ENCODE measurements at places on chromosomes 3 and 15.

DNA sequence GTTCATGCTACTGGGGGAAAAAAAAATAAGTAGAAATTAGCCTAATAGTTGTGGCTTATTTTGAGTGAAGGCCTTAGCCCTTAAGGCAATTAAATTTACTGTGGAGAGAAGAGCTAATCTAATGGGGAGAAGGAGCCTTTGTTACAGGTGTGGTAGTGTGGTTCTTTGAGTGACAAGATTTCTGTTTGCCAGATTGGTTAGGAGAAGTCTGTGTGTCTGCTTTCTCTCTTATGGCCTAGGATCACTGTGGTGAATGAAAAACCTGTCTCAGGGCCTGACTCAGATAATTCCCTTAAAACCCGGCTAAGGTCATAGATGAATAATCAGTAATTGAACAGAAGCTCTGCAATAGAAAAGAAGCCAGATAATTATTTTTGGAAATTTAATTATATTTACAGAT is 27.0 kb downstream of the OPA1 start:
- no peak for DNase-seq

DNA sequence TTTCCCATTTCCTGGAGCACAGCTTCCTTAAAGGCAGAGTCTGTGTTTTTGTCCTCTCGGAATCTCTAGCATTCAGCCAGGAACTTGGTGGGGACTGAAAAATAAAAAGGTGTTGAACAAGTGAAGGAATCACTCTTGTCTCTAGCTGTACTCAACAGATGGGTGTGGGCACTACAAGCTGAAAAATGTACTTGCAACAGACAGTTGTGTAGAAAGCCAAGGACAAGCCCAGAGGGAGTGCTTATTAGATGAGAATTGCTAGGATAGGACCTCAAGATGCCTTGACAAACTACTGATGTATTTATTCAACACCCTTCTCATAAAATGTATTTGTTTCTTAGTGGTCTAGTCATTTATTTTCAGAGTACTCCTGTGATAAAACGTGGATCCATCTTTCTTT is 95.1 kb downstream of the CHCHD6 start:
- no peak for DNase-seq

DNA sequence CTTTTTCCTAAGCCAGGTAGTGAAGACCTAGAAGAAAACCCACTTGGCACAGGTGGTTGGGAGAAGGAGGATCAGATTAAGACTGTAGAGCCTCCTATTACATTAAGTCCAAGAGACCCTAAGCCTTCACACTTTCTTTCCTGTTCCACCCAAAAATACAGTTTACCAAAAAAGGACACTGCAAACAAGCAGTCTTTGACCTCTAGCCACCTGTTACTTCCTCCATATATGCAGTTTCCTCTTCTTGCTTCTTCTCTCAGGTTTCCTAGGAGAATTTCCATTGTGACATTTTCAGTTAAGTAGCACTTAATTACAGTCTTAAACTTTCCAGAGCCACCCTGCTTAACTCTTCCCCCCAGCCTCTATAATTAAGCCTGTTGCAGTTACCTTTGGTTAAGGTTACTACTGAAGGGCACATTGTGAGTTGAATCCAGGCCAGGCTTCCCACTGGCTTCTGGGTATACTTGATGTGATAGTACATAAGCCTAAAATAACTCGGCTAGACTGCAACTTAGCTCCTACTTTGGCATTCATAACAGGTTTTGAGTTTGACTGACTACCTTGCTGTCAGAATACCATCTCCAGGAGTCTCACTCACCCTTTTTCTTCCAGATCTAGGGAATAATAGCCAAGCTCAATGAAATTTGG is 114.2 kb upstream of the UMPS start:
- no peak for DNase-seq

DNA sequence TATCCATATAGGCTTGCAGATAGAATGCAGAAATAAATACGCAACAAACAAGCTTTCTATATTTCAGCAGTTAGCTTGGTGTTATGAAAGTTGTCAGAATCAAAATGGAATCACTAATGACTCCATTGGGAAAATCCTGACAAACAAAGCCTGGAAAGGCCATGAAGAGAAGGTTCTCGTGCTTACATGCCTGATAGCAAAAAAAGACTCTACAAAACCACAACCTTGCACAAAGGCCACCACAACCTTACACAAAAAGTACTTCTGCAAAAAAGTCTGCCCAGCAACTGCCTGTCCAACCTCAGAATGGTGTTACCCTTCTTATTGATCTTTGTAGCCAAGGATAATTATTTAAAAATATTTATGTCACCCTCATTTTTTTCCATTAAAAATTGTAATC is 14.4 kb upstream of the PLSCR1 start:
- no peak for DNase-seq

DNA sequence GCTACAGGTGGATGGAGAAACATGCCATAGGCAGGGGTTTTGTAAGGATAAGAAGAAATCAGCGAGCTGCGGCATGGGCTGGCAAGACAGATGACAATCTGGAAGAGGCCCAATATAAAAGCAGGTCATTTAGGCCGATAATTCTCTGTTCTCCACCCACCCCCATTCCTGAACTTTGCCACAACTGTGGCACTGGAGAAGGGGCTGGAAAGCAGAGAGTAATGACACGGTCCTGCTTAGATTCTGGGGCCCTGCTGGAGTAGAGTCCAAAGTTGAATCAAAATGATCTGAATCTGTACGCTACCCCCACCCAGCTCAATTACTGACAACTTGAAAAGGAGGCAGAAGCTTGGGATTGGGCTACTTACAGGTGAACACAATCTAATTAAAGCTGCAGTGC is 18.4 kb upstream of the BUB1B start:
- no peak for DNase-seq

GRCh38 chr3:186184021-186184420 is 75.1 kb upstream of the ETV5 start:
- DNase-seq: no peak

DNA sequence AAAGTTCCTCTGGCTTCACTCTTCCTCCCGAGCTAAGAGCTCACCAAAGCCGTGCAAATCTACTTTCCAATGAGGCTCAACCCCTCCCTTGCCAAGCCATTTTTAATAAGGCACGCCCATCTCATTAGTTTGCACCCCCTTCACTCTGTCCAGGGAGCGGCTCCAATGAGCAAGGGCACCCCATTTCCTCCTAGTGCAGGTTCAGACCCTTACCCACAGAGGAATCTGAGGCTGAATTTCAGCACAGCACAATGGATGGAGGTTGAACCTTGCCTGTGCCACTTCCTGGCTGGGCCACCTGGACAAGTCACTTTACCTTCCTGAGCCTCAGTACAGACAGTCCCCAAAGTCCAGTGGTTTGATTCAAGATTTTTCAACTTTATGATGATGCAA is 25.4 kb downstream of the XPC start:
- no peak for DNase-seq

DNA sequence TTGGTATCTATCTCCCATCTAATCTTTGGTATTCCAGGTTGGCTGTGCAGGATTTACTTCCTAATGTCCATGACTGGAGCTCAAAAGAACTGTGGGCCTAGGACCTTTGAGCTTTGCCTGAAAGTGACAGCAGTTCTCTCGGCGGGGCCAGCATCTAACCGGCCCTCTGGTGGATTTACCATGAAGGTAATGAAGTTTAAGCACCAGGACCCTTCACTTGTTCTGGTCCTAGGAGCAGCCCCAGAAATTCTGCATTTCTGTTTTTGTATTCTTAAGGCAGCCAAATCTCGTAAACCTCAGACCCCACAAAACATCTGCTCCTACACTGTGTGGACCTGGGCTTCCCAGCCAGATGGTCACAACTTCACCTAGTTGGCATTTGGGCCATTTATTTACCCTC is 13.0 kb downstream of the CALML4 start:
- DNase-seq: no peak

- DNase-seq: no peak
Measured at GRCh38 chr3:13455644-13456043, 24.5 kb upstream of the HDAC11 start.

- no peak for DNase-seq
Measured at GRCh38 chr15:59217876-59218498, 11.3 kb downstream of the LDHAL6B start.

DNA sequence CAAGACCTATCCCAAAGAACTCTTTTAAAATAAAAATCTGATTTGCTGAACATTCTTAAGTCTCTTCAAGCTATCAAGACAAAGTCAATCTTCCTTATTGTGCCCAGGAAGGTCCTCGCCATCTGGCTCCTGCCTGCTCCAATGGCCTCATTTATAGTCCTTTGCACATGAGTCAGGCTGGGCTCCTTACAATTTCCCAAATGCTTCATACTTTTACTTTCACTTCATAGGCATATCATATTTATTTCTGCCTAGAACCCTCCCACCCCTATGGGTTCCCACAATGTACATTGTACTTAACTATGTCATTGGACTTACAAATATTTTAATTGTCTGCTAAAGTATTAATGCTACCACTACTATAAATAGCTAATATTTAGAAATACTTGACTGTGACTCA is 9.1 kb downstream of the THRB start:
- no peak for DNase-seq

- no peak for DNase-seq
Measured at GRCh38 chr15:81895723-81896122, 150.1 kb downstream of the MEX3B start.

DNA sequence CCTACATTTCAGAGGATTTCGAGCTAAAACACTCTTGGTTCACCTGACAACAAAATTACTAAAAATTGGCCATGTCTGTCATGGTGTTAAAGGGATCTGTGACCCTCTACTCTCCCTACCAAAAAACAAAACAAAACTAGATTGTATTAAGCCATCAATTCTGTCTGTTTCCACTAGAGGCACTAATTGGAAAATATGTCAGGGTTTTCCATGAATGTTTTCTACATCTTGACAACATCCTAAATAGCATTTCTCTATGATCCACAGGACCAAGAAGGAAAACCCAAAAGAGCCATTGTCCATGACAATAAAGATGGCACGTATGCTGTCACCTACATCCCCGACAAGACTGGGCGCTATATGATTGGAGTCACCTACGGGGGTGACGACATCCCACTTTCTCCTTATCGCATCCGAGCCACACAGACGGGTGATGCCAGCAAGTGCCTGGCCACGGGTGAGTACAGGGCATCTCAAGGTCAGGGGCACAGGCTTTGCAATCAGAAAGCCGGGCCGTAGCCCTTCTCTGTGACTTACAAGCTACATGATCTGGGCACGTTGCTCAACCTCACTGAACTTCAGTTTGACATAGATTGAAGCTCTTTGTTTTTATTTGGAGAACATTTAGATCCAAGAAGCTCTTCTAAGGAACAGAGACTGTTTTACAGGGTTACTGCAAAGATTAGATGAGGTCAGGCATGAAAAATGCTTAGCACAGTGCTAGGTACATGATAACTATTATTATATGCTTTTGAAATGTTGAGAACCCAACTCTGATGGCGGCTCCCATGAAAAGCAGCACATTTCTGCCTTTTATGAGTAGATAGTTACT is 74.8 kb downstream of the DNASE1L3 start:
- DNase-seq: no peak
